ENCODE measurements at places on chromosomes 12 and 14.

DNA sequence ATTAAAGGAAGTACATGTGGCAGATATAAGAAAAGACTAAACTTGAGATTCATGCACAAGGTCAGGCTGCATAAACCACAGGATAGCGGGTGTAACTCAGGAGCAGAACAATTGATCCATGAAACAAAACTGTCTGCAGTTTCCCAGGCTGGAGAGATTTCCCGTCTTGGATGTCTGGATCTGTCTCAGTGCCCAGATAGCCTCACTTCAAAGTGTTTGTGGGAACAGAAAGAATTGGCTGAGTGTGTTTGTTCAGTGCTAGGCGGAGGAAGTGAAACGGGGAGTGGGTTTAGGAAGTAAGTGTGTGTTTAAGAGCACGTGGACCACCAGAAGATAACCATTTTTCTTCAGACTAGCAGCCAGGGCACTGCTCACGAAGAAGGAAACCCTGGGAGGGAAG, 1.4 kb upstream of the RNASE10 start:
- DNase-seq: no peak

GRCh38 chr12:63869656-63870055, 25.2 kb downstream of the SRGAP1 start:
- no peak for DNase-seq

- no peak for DNase-seq
These were observed 149.5 kb downstream of the PRKCH start for GRCh38 chr14:61470961-61471293.

GRCh38 chr12:43579206-43579605, 27.2 kb upstream of the ADAMTS20 start:
- no peak for DNase-seq

DNA sequence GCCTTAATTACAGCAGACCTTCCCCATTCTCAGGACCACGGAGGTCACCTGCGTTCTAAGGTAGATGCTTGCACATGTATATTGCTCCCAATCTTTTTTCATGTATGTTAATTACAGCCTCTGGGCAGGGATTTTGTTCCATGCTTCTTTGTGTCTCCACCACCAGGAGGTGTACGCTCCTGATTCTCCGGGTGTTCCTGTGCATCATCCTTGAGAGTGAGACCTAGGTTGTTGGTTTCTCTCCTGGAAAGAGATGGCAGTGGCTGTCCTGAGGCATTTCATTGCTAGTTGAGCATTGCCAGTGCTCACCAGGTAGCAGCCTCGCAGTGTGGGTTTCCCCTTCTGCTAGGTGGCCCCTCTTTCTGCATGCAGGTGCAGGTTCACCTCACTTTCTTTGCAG, 52.8 kb downstream of the KCNK13 start:
- no peak for DNase-seq

Measured in NCI-H1092 treated with DMSO at 0.1 percent for 48 hours (cell line).